ENCODE measurements at places on chromosomes 5 and 9. TPM values are rescaled to one million over a fixed set of nuclear protein-coding genes. Genes with fewer than 3 reads are reported as not detected.

The SLC34A3 gene
- total RNA-seq, result not detected

The ENTPD2 gene
- total RNA-seq, result 0.87 TPM

The ACSL6 gene
- 1.1 TPM for total RNA-seq

The LHX3 gene
- total RNA-seq, result not detected

The ZNF782 gene
- total RNA-seq, result 3.9 TPM

The HCN1 gene
- 0.09 TPM for total RNA-seq

All from left lung (tissue), 14 donors.